NCI-H1105 treated with DMSO at 0.1 percent for 48 hours (cell line): ENCODE measurements at places on chromosomes 5 and 9.

DNA sequence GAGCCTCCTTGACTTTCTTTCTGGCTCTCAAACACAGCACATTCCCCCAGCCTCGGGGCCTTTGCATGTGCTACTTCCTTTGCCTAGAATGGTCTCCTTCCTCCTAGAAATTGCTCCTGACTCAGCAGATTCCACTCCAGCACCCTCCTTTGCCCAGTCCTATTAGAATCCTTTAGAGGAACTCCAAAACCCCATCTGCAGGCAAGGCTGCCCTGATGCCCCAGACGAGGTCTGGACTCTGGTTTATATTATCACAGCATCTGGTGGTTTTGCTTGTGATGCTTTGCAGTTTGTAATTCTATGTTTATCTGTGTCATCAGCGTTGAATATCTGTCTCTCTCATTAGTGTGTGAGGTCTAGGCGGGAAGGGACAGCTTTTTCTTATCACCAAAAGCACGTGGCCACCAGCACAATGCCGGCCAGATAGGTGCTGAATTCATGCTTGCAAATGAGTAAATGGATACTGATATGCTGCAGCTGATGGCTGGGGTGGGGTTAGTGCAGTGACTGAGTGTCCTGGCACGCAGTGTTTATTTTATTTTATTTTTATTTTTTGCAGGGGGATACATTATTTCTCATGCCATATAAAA is 30.0 kb upstream of the ANKH start:
- DNase-seq, result no peak

- no peak for DNase-seq
Measured at GRCh38 chr9:115882911-115883310, 270.7 kb upstream of the PAPPA start.

DNA sequence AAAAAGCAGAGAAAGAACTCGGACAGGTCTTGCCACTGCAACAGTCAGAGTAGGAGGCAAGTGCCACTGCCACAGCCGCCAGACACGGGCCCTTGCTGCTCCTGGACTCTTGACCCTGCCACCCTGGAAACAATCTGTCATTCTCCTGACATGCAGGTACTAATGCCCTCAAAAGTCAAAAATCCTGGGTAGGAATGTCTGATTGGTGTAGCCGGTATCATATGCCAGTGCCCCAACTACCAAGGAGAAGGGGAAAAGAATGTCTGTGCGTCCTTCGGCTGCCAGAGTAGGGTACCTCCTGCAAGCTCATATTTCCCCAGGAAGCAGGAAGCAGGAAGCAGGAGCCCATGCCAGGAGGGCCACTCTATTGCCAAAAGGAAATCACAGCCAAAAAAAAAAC is 30.5 kb upstream of the F2RL1 start:
- no peak for DNase-seq

DNA sequence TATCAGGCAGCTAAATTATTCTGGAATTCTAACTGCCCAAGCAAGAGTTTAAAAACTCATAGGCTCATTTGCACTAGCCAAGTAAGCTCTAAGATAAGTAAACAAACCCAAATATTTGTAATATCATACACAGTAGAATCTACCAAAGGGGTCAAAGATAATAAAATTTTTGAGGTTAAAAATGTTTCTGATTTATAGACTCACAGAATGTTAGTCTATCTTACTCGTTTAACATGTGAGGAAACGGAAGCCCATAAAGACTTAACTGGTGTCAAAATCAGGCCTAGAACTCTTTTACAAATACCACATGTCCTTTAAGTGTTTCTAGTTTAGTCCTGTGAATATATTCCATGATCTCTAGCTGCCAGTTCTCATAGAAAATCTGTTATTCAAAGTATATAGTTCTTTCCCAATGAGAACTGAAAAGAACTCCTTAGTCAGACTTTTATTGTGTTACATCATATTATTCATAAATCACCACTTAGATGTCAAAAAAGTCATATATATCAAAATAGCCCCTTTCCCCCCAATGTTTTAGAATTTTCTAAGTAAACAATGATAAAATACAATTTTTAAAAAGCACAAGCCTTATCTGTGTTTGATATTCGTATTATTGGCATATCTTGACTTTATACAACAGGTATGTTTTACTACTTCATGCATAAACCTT is 13.9 kb downstream of the RAB14 start:
- DNase-seq, result no peak

- no peak for DNase-seq
Measured at GRCh38 chr9:8514760-8515159, 715.2 kb upstream of the DMAC1 start.

DNA sequence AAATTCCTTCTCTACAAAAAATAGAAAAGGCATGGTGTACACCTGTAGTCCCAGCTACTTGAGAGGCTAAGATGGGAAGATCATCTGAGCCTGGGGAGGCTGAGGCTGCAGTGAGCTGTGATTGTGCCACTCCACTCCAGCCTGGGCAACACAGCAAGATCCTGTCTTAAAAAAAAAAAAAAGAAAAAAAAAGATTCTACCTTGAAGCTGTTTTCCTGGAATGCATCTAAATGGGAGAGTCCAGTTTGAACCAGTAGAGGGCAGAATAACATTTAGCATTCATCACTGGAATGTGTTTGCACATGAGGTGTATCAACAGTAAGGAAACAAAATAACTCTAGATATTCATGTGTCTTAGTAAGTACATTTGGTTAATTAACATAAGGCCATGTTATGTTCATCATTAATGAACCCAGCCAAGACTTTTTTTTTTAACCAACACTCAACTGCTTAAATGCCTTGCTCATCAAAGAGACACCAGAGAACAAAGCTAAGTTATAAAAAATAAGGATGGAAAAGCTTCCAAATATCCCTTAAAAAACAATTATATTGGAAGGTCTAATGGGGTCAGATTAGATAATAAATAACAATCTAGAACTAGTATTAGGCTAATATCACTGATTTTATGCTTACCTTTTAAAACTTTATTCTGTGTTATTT is 16.1 kb downstream of the IFNE start:
- no peak for DNase-seq

DNA sequence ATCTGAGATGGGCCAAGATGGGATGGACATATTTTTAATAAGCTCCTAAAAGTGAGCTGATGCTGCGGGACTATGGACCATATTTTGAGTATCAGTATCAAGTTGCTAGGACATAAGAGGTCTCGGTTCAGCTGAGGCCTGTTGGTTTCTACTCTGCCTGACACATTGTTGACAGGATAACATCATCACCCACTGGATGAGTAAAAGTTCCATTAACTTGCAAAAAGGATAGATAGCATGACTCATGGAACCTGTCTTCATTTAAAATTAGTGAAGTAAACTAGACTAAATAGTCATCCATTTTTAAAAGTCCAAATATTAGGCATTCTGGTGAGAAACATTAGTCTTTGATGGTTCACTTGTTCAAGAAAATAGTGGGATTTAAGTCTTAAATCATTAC is 33.3 kb downstream of the PARP8 start:
- DNase-seq, result no peak

DNA sequence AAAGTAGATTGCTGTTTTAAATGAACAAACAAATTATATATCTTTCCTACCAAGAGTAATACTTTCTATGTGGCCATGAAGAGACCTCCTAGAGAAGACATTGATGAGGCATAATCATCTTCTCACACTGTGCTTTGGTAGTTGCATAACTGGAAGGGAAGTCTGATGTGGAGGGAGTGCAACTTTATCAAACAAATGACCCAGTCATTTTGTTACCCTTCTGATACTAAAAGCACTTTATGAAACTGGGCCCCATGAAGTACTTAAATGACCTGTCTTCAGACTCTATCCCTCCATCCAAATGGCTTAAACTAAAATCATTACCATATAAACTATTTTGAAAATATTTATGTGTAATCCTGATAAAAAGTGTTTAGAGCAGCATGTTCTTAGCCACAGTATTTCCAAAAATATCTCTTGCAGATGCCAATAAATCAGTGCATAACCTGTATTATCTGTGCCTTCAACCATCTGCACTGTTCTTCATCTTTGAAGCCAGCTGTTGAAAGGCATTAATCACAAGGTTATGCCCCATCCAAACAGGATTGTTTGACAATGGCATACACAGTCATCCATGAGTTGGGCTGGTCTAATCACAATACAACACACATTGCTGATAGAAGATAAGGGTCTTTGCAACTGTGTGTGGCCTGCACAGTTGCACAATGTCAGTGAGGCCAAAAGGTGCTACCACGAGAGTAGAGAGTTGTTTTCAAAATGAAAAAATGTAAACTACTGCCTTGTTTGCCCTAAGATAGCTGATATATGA is 31.9 kb upstream of the MIER3 start:
- DNase-seq, result no peak

GRCh38 chr5:157984611-157985010 is 125.7 kb upstream of the CLINT1 start:
- DNase-seq, result no peak

DNA sequence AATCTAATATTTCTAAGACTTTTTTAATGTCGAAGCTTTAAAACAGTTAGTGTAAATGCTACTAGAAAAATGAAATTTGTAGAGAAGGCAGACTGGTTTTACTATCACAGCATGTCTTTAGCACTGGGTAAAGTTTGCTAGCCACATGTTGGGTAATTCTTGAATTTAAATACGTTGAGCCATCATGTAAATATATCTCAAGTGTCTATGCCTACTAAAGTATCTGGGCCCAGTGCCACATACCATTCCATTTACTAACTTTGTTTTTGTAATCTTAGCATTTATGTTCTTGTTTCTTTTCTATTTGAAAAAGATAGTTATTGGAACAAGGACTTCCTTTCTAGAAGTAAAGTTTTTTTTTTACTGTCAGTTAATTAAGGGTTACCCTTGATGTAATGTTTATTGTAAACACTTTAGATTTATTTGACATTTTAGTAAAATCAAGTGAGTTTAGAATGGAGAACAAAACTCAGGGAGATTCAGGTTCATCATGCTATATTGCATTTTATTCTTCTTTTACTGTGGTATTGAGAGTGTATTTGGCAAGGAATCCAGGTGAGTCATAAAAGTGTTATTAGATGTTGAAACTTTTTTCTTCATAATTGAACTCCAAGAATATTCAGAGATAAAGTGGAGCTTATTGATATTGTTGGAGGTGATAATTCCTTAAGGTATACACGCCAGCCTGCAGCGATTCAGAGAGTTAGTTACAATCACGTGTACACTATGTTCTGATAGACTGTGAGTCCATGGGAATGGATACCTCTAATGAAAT is 182.4 kb downstream of the CCDC171 start:
- peak; percentile 8 for DNase-seq

DNA sequence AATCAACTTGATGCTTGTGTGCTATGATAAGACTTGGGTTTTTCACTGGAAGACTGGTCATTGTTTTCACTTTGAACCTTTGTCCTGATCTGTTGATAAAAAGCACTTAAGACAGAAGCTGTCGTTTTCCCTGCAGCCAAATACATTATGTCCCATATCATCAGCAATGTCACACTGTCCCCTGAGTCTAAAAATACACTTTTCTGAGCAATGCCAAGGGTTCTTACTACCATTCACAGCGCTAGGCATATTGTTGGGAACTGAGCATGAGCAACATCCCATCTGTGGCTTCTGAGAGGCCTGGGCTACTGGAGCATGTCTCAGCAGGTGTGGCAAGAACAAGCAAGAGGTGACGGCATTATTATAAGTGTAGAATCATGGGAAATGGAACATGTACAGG is 81.8 kb downstream of the SEMA6A start:
- no peak for DNase-seq

GRCh38 chr5:149206524-149207141 is 65.0 kb upstream of the AFAP1L1 start:
- no peak for DNase-seq

GRCh38 chr5:43802119-43802518 is 199.1 kb downstream of the NNT start:
- DNase-seq, result no peak

GRCh38 chr9:131555841-131556673 is 10.7 kb downstream of the PRRT1B start:
- DNase-seq, result no peak

DNA sequence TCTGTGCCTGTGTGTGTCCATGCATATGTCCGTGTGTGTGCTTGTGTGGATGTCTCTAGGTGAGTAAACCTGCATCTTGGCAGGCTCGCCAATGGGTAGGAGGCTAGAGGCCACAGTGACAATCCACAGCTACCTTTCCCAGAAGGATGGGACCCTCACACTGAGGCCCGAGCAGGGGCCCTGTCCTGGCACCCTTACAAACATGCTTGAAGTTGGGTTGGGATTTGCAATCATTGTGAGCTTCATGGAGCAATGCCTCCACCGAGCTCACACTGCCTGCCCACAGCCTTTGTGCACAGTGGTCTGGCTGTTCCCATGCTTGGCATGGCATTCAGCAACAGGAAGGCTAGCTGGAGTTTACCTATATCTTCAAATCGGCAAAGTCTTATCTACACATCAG is 311.1 kb upstream of the IRX1 start:
- no peak for DNase-seq

DNA sequence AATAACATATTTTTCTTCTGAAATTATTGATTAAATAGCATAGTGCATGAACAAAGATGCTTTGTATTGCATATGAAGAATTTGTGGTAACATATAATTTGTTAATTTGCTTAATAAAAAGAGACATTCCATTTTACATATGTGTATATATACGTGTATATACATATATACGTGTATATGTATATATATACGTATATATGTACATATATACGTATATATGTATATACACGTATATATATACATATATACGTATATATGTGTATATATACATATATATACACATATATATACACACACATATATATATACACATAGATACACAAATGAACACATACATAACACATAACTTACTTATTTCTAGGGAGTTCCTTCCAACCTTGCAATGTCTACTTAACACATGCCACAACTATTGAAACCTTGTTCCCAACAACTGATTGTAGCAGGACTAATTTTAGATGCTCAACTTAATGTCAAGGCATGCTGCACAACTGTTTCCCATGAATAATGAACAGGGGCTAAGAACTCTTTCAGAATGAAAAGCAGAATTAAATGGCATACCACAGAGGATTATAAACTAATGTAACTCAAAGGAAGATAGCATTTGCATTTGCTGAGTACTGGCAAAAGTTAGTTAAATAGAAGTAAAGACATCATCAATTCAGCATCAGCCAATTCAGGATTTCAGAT is 17.4 kb downstream of the KIF24 start:
- DNase-seq, result no peak

DNA sequence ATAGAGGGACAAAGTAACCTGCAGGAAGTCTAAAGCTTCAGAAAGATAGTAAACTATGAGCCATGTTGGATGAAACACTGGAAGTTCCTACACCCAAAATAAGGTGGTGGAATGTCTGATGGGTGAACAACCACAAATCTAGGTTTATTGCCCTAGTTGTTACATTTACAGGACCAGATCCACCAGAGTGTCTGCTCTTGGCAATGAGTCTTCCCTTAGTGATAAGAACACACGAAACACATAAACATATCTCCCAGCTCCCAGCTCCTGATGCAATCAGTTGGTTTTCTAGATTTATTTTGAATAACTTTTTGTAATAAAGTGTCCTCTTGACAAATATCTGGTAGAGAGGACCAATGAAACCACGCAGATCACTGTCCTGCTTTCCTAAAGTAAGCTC is 329.7 kb upstream of the WWC1 start:
- DNase-seq, result no peak

- no peak for DNase-seq
Measured at GRCh38 chr5:36279054-36279698, 22.5 kb downstream of the RANBP3L start.
